ENCODE measurements at places on chromosomes 16 and 17.

- DNase-seq = no peak
Observed at GRCh38 chr16:74723256-74723655, 22.6 kb upstream of the MLKL start.

DNA sequence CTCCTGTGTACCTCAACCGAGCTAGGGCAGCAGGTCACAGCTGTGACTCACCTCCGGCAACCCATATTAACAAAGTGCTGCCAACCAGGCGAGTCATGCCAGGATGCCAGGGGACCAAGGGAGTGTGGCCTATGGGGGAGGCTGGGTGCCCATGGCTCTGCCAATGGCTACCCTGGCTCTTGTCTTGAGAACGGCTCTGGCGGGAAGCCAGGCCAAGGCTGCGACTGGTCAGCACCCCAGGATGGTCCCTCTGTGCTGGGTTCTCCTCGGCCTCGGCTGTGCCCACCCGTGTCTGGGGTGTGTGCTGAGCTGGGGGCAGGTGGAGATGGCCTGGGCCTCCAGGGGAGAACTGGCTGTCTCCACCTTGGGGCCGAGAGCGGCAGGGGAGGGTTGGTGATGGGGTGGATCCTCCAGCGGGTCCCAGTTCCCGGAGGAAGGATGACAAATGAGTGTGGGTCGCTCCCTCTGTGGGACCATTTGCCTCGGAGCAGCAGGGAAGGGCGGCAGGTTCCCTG, 75.8 kb downstream of the MRC2 start:
- DNase-seq = peak; percentile 26

GRCh38 chr16:1458336-1458976, 14.1 kb upstream of the CCDC154 start:
- peak; percentile 25 for DNase-seq

DNA sequence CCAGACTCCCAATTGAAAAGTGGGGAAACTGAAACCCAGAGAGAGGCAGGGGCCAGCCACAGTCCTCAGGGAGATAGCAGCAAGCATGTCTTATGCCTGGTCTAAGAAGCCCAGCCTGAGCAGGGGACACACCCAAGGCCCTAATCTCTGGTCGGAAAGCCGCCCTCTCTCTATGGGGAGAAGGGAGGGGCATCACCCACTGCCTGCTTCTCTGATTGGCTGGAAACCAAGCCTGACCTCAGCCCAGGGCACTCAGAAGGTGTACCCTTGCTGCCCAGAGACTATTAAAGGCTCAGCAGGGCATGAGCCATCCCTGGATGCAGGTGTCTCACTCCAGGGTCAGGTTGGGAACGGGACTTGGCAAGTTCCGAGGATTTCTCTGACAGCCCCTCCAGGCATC, 5.7 kb upstream of the KRT13 start:
- no peak for DNase-seq

- no peak for DNase-seq
Observed at GRCh38 chr16:32116080-32116479, 137.0 kb upstream of the TP53TG3D start.

- DNase-seq = no peak
Observed at GRCh38 chr17:49552070-49552751, 23.5 kb upstream of the NXPH3 start.

GRCh38 chr17:5434984-5435383, 4.0 kb downstream of the C1QBP start:
- DNase-seq = no peak

GRCh38 chr16:48517493-48517892, 92.5 kb downstream of the N4BP1 start:
- DNase-seq = no peak

DNA sequence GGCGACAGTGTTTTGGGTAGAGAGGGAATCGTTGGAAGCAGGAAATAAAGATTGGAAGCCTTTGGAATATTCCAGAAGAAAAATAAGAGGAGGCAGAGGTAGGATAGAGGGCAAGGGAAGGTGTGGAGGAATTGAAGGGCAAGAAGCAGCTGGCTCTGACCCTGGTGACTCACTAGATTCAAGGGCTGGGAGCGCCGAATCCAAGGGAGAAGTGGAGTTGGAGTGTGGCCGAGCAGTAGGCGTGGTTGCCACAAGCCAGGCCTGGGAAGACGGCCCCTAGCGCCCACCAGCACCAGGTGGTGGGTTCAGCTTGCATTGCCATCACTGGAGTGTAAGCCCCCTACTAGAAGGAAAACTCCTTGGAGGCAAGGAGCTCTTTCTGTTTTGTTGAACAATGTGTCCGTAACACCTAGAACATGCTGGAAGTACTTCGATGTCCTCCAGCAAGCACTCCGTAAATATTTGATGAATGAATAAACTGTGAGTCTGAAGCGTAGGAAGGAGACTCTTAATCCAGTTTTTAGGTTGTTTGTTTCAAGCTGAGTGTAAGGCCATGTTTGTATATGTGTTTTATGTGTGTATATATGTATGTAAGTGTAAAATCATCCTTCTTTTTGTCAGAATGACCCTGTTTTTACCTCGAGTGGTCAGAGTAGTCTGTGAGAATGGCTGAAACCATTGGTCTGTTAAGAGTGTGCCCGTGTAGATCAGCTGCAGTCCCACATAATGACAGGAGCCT, 139.5 kb downstream of the CMIP start:
- no peak for DNase-seq

DNA sequence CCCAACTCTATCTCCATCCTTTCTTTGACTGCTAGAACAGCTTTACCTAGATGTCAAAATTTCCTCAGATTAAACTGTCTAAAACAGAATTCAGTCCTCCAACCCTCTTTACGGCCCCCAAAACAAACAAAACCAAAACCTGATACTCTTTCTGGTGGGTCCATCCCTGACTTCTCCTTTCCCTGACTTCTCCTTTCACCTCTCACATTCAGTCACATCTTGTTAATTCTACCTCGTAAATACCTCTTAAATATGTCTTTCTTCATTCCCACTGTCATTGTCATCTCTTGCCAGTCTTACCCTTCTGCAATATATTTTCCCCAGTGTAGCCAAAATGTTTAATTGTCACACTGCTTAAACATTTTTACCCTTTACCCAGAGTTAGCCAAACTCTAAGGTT, 4.6 kb downstream of the PPM1E start:
- DNase-seq = no peak

GRCh38 chr16:85829171-85829719, 29.8 kb downstream of the COX4I1 start:
- DNase-seq = no peak

DNA sequence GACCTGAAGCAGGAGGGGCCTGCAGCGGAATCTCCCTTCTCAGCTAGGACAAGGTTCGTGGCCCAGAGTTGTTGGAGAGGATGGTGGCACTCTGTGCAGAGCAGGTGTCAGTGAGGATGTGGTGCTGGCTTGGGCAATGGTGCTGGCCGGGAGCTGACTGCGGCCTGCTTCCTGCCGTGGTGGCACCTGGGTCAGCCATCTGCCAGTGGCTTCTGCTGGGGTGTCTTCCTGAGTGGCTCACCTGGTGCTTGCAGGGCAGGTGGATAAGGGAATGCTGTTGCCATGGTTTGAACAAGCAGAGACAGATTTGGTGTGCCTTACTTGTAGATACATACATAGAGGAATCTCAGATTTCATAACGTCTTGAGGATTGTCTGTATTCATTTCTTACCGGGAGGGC, 69.6 kb downstream of the SEC14L1 start:
- DNase-seq = no peak

DNA sequence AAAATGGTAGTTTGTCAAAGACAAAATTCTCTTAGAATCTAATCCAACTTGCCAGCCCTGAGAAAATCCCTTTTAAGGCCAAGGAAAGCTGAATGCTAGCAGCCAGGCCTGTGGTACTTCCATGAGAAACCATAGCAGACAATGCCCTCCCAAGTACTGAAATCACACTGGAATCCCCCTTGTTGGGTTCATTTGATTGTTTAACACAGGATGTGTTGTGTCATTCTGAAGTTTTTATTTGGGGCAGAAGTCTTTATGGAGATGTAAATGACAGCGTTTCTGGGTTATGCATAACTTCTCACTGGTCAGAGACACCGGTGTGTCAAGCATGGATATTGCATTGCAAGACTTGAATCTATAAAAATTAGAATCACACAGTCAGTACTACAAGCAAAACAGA, 6.0 kb upstream of the ARL2BP start:
- no peak for DNase-seq

- no peak for DNase-seq
Observed at GRCh38 chr16:85350146-85350728, 238.0 kb upstream of the CIBAR2 start.

GRCh38 chr17:72192800-72193192, 72.0 kb downstream of the SOX9 start:
- DNase-seq = no peak

GRCh38 chr17:69959283-69959682, 115.7 kb upstream of the KCNJ16 start:
- DNase-seq = no peak

GRCh38 chr17:44925731-44926697, 10.7 kb upstream of the GFAP start:
- no peak for DNase-seq

DNA sequence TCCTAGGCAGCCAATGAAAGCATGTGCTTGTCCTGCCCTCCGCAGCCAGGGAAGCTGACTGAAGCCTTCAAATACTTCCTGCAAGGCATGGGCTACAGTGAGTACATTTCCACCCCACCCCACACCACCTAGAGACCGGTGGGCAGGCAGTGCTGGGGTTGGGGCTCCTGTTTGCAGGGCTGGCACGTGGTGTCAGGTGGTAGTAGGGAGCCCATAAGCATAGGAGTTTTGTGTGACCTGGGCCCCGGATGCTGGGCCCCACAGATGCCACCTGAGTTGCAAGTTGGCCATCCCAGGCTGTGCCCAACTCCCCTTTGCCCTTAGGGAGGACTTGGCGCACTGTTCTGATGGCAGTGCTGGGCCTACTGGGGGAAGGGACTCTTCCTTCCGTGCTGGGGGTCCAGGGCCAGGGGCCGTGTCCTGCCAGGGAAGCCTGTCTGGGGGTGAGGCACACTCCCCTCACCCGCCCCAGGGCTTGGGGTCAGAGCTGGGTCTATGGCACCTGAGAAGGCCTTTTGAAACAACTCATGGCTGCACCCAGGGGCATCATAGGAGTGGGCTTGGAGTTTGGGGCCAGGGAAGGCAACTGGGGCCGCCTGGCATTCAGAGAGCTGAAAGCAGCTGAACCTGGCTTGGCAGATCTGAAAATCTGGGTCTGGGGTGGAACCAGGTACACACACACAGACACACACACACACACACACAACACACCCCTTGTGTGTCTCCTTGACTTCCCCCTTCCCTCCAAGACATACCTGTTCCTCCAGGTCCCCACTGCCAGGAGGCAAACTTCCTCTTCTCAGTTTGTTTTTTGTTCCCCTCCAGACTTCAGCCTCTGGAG, 5.8 kb upstream of the SETD6 start:
- peak; percentile 13 for DNase-seq

DNA sequence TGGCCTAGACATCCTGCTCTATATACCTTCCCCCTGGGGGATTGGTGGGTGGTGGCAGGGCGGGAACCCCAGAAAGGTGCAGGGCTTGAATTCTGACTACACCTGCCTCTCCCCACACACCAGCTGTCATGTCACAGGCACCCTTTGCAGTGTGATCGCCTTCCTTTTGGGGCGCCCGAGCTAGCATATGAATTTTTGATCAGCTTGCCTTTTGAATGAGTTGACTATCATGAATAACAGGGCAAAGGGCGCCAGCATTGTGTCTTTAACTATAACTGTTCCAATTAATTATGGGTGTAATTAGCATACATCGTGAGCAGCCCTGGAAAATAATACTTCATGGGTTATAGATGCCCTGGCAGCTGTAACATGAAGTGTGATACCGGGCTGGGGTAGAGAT, 72.7 kb downstream of the CYLD start:
- DNase-seq = no peak

GRCh38 chr17:49624896-49625295, 49.2 kb downstream of the NXPH3 start:
- DNase-seq = no peak
